ENCODE measurements at places on chromosomes 1 and 21. TPM values are rescaled to one million over a fixed set of nuclear protein-coding genes. Genes with fewer than 3 reads are reported as not detected.

DNA sequence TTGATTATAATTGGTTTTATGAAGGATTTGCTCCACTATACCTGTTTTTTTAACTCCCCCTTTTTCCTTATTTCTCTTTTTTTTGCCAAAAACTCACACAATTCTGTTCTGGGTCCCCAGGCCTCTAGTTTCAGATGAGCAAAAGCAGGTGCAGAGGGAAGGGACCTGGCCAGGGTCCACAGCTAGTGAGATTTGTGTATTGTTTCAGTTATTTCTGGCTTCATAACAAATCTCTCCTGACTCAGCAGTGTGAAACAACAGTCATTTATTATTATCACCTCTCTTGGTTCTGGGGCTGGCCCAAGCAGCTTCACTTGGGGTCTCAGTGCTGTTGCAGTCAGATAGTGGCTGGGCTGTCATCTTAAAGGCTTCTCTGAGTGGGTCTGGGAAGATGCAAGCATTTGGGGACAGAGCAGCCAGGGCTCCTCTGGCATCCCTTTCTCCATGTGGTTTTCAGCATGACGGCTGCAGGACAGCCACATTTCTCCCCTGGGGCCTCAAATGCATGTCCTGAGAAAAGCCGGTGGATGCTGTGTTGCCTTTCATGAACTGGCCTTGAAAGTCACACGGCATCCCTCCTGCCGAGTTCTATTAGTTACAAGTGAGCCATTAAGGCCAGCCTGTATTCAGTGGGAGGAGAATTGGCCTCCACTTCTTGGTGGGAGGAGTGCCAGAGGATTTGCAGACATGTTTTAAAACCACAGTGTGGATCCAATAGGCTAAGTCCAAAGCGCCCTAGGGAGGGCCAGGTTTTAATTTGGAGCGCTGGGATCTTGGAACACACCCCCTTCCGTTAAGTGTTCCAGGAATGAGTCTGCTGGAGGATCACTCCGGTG, 137.1 kb downstream of the CAMTA1 start:
- peak; percentile 68 for DNase-seq

GRCh38 chr21:31566064-31566463, 93.4 kb upstream of the SOD1 start:
- no peak for DNase-seq

DNA sequence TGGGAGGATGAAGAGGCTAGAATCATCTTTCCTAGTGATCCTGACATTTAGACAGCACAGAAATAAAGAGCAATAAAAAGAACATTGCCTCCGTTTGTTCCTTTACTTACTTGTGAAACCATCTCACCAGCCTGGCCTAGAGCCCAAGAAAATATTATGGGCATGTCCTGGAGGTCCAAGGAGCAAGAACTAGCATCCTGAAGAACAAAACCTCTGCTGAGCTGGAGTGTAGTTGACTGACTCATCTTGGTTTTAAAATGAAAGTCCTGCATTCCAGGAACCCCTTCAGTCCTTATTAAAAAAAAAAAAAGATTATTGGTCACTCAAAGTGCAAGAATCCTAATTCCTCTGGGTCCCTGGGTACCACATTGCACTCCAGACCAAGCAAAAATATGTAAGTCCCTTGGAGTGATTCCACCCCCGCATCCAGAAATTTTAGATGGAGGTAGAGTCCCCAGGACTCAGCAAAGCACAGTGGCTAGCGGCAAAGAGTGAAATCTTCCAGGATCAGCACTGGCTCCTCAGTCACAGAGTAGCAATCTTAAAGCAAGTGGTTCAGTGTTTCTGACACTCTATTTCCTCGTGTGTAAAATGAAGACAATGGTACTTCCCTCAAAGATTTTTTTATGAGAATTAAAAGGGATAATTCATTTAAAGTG, 7.0 kb downstream of the SMCP start:
- no peak for DNase-seq

DNA sequence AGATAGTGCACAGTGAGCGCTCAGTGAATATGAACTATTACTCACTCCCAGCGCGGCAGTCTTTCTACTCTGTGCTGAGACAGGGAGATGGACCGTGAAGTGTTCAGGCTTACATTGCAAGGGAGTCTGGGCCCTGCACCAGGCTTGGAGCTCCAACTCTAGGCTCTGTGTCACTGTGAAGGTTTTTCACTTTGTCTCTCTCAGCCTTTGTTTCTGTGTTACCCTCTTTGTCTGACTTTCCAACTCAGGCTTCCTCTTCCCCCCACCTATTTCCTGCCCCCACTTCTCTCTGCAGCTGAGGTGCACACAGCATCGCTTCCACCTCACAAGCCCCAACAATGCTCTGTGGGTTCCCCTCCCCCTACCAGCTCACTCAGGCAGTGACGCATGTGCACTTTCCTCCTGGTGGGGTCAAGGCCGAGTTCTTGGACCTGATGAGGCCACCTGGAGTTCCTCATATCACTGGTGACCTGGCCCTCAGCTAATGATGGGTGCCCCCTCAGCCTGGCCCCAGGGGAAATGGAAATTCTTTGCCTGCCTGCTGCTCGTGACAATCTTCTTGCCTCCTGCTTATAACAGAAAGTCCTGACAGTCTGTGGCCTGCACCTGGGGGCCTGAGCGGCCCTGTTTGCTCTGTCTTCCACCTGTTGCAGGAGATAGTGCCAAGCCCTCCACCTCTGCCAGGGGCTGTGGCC, 1.1 kb upstream of the LCK start:
- peak; percentile 64 for DNase-seq

- no peak for DNase-seq
These were observed 75.2 kb downstream of the FMO4 start for GRCh38 chr1:171389171-171389570.

- no peak for DNase-seq
These were observed 18.8 kb downstream of the NRDC start for GRCh38 chr1:51859735-51860134.

The MANEAL gene
- 1.1 TPM for total RNA-seq

The GJC2 gene
- 0.49 TPM for total RNA-seq

The SYPL2 gene
- 11.3 TPM for total RNA-seq

The RAB3GAP2 gene
- 14.8 TPM for total RNA-seq
